ENCODE measurements at places on chromosomes 5 and 9. TPM values are rescaled to one million over a fixed set of nuclear protein-coding genes. Genes with fewer than 3 reads are reported as not detected.

The AGXT2 gene
- total RNA-seq, result not detected

The C5orf63 gene
- total RNA-seq, result 1.5 TPM

The RAD17 gene
- total RNA-seq, result 19.7 TPM

The NFX1 gene
- 22.0 TPM for total RNA-seq

The CCL28 gene
- 1.5 TPM for total RNA-seq

The FUT7 gene
- total RNA-seq, result not detected

The FST gene
- total RNA-seq, result 12.9 TPM

The ATP10B gene
- not detected for total RNA-seq

The SLC34A3 gene
- total RNA-seq, result not detected

The HTR4 gene
- not detected for total RNA-seq

The PLPP7 gene
- 6.1 TPM for total RNA-seq

The SLC6A19 gene
- total RNA-seq, result not detected

The ARHGEF37 gene
- total RNA-seq, result 0.30 TPM

The HAUS6 gene
- 10.7 TPM for total RNA-seq

The HNRNPH1 gene
- total RNA-seq, result 443 TPM

The LCNL1 gene
- total RNA-seq, result 0.88 TPM

The CARTPT gene
- not detected for total RNA-seq

The AJM1 gene
- 2.1 TPM for total RNA-seq

The SYK gene
- total RNA-seq, result not detected

The CBY3 gene
- total RNA-seq, result not detected

The UBAP2 gene
- total RNA-seq, result 22.1 TPM

The KIAA1958 gene
- total RNA-seq, result 0.89 TPM
